ENCODE measurements at places on chromosomes 2 and 18. TPM values are rescaled to one million over a fixed set of nuclear protein-coding genes. Genes with fewer than 3 reads are reported as not detected.

Gene TDRD15
- not detected for polyA plus RNA-seq

Gene CGREF1
- 0.74 TPM for polyA plus RNA-seq

Gene RBM43
- polyA plus RNA-seq: 0.88 TPM

Gene ELOA2
- polyA plus RNA-seq: not detected

Gene FLACC1
- 0.04 TPM for polyA plus RNA-seq

Gene CHRNA1
- not detected for polyA plus RNA-seq

Gene CIB4
- polyA plus RNA-seq: not detected

Gene DNAH7
- 0.06 TPM for polyA plus RNA-seq

Gene AFF3
- polyA plus RNA-seq: not detected

Gene EML6
- 0.16 TPM for polyA plus RNA-seq

Gene CD8B2
- not detected for polyA plus RNA-seq

Gene DSC1
- 0.07 TPM for polyA plus RNA-seq

DNA sequence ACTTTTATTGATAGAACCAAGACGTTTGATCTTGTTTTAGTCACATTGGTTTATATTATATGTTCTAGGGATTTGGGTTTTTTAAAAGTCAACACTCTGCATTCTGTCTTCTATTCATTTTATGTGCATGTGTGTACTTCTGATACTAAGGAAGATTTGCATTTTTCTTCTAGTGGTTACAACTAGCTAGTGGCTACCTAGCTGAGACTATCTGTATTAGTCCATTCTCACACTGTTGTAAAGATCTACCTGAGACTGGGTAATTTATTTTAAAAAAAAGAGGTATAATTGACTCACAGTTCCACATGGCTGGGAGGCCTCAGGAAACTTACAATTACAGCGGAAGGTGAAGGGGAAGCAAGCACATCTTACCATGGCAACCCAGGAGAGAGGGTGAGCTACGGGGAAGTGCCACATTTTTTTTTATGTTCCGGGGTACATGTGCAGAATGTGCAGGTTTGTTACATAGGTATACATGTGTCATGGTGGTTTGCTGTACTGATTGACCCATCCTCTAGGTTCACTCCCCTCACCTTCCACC lies 69.9 kb downstream of the SP100 start:
- no peak for DNase-seq

- DNase-seq: peak; percentile 2
Observed at GRCh38 chr18:26802330-26803200, 62.9 kb downstream of the AQP4 start.

GRCh38 chr2:239021651-239022436 lies 174.0 kb downstream of the TWIST2 start:
- no peak for DNase-seq

- no peak for DNase-seq
Observed at GRCh38 chr2:39386064-39386463, 51.0 kb downstream of the MAP4K3 start.

- no peak for DNase-seq
Observed at GRCh38 chr2:42788478-42788793, 3.9 kb downstream of the HAAO start.

DNA sequence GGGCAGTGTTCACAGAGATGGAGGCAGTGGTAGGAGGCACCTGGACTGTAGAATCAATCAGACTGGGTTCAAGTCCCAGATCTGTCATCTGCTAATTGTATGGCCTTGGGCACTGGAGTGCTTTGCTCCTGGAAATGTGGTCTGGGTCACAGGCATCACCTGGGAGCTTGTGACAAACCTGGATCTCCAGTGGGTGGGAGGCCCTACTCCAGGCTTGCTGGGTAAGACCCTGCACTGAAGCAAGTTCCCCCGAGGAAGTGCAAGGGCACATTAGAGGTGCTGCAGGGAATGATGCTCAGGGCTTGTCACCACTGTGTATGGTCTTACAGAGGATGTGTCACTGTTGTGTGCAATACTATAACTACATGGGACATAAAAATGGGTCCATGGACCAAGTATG lies 220.5 kb upstream of the ID2 start:
- no peak for DNase-seq

- peak; percentile 50 for DNase-seq
Observed at GRCh38 chr2:221397187-221397586, 174.9 kb downstream of the EPHA4 start.

DNA sequence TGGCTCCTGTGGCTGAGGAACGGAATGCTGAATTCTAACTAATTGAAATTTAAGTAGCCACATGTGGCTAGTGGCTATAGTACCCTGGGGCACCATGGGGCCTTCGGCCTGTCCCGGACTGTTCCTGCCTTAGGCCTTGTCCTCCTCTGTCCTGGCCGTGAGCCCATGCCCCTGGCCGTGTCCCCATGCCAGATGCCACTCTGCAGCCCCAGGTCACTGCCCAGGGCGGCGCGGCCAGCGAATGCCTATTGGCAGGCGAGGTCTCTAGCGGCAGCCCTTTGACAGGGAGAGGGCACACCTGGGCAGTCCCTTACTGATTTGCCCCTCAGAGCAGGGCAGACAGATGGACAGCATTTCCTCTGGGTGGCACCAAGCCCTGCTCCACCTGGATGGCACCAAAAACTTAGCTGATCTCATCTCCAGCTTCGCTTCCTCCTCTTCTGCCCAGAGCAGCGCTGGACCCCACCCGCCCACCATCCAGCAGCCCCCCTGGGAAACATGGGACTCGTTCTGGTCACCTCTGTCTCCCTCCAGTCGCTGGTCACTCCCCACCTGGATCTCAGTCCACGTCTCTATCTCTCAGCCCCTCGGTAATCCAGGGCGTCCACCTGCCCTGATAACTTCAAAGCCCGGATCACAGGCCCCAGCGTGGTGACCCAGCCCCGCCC lies 1.1 kb upstream of the DGKD start:
- no peak for DNase-seq

- no peak for DNase-seq
Observed at GRCh38 chr2:164080486-164080885, 344.7 kb upstream of the FIGN start.

DNA sequence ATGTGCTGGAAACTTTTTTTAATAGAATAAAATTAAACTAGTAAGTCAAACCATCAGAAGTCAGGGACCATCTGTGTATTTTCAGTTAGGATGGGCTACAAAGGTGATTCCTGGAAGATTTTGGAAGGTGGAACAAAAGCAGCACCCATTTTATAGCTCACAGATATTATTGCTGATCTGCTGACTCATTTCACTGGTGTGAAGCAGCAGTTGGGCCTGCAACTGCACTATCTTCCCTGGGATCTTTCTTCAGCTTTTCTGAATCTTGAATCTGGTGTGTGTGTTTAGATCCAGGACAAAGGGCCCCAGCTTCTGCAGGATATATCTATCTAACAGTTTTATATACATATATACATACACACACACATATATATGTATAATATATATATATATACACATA lies 35.6 kb upstream of the BCL11A start:
- DNase-seq: no peak

GRCh38 chr18:12283666-12284065 lies 24.4 kb upstream of the TUBB6 start:
- no peak for DNase-seq

- DNase-seq: peak; percentile 50
Observed at GRCh38 chr18:48675352-48675761, 136.5 kb downstream of the CTIF start.

DNA sequence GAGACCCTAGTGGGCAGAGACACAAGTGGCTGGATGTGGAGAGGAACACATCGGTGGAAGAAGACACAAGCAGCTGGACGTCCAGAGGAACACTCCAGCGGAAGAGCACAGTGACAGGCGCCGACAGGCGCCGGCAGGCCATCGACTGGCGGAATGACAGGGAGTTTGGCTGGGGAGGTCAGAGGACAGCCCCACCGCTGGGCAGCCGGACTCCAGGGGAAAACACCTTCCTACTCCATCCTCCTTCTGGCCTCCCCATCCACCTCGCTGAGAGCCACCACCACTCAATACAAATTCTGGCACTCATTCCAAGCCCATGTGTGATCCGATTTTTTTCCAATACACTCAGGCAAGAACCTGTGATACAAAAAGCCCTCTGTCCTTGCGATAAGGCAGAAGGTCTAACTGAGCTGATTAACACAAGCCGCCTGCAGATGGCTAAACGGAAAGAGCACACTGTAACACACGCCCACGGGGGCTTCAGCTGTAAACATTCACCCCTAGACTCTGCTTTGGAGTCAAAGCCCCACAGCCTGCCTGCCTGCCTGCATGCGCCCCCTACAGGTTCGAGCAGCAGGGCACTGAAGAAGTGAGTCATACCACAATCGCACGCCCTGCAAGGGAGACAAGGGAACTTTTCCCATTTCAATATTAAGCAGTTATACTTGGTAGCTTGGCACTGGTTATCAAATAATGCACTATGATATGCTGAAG lies 50.2 kb upstream of the LRP1B start:
- DNase-seq: no peak

DNA sequence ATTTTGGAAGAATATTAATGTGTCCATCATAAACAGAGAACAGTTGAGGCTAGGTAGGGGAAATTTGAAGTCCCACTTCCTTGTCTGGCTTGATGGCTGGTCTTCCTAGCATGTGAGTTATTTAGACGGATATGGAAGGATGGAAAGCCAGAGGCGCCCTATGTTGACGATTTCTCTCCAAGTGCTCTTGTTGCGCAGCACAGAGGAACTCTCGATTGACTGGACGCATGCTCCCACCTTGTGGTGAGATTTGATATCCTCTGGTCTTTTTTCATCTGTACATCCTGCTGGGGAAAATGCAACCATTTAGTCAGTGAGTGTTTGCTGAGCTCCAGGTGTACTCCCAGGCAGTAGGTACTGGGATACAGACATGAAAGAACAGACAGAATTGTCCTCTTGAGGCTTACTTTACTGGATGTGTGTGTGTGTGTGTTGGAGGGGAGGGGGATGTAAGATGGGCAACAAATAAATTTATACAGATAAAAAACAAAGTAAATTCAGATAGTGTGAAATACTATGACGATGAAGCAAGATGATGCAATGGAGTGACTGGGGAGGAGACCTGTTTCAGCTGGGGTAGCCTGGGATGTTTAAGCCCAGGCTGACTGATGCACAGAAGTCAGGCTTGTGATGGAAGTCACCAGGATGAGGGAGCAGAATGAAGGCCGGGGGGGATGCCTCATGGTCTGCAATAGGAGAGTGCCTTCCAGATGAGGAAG lies 137.2 kb downstream of the TRIM43 start:
- DNase-seq: peak; percentile 40

GRCh38 chr2:8558096-8558495 lies 123.8 kb upstream of the ID2 start:
- DNase-seq: no peak

DNA sequence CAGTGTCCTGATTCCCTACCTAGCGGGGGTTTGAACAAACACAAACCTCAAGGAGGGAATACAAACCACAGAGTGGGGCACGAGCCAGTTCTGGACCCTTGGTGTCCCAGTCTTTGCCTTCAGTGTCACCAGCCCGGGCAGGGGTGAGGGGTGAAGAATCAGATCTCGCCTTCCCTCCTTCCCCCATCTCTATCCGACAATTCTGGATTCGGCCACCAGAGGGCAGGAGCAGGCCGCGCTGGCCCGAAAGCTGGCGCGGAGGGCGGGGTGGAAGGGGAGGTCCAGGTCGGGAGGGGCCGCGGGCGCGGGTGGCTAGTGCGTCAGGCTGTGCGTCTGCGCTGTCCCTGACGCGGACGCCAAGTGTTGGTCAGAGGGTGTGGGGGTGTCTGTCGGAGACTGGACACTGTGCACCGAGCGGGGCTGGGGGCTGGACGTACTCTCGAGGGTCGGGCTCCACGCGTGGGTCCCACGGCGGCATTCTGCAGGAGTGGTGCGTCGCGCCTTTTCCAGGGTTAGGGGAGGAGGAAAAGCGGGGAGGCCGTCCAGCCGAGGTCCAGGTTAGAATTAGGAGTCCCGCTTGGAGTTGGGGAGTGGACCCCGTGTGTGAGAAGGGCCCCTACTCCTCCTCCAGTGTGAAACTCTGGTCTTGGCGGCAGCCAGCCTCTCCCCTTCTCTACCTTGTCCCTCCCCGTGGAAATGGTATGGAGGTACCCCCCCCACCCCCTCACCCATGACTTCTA lies 2.9 kb upstream of the CRYBA2 start:
- DNase-seq: no peak

- DNase-seq: no peak
Observed at GRCh38 chr18:63284173-63284799, 35.3 kb downstream of the BCL2 start.

DNA sequence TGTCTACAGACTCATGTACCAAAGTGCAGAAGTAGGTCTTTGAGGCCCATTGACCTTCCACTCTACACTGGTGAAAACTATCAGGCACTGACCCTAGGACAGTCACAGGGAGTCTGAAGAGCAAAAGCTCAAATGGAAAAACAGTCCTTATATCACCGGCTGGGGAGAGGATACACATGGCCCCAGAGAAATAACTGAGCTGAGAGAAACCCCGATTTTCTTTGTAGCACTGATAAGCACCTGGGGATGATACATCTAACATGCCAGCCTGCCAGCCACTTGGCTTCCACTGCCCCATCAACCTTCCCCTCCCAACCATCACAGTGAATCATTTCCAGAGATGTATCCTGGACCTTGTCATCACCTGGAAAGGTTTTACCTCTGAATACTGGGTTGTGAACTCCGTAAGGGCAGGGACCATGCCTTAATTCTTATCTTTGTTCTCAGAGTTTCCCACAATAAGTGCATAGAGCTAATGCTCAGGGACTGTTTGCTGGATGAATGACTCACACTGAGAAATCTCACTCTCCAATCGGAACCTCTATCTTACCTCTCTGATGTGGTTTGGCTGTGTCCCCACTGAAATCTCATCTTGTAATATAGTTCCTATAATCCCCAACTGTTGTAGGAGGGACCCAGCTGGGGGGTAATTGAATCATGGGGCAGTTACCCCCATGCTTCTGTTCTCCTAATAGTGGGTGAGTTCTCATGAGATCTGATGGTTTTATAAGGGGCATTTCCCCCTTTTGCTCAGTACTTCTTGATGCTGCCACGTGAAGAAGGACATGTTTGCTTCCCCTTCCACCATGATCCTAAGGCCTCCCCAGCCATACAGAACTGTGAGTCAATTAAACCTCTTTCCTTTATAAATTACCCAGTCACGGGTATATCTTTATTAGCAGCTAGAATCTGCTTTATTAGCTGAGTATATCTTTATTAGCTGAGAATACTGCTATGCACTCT lies 37.1 kb downstream of the EVA1A start:
- DNase-seq: peak; percentile 97
